ENCODE measurements at places on chromosomes 16 and 17. TPM values are rescaled to one million over a fixed set of nuclear protein-coding genes. Genes with fewer than 3 reads are reported as not detected.

Gene GDPD1
- 1.1 TPM for total RNA-seq

DNA sequence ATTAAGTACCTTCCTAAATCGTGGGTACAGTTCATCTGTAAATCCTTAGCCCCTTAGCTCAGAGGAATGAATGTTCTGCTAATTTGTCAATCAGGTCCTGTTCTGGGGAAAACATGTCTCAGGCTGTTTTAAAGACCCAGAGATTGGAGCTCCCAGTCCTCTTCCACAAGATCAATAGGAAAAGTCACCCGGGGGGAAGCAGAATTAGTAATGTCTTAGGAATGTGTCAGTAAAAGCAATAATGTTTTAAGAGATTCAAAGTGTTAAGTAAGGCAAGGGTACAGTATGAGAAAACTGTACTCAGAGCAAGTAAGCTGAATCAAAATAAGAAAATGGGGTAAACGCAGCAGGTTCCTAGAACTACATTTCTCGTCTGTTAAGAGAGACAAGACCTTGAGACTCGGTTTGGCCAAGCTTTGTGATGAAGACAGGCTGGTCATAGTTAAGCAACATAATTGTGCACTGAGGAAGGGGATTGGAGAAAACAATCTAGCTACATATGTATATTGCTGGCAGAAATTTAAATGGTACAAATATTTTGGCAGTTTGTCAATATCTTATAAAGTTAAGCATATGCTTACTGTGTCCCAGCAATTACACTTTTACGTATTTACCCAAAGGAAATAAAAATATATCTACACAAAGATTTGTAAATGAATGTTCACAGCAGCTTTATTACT, 192.9 kb upstream of the C17orf78 start:
- peak; percentile 34 for DNase-seq

GRCh38 chr16:1984347-1985225, 593 bp downstream of the GFER start:
- no peak for DNase-seq

DNA sequence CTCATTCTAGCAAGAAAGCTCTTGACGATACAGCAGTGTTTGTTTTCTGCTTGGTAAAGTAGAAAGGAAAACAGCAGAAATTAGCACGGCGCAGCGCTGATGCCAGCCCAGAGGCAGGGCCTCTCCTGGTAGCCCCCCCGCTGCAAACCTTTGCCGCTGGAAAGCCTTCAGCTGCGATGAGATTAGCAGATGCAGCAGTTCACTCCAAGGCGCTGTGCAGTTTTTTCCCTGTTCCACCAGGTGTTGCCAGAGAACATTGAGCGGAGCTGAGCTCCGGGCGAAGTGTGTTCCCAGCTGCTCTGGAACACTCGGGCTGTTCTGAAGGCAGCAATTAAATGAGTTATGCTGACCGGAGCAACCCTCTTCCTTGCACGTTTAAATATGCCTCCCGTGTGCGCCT, 72.5 kb downstream of the RBFOX1 start:
- no peak for DNase-seq

- DNase-seq, result no peak
Measured at GRCh38 chr17:750431-751037, 1.5 kb downstream of the GEMIN4 start.

DNA sequence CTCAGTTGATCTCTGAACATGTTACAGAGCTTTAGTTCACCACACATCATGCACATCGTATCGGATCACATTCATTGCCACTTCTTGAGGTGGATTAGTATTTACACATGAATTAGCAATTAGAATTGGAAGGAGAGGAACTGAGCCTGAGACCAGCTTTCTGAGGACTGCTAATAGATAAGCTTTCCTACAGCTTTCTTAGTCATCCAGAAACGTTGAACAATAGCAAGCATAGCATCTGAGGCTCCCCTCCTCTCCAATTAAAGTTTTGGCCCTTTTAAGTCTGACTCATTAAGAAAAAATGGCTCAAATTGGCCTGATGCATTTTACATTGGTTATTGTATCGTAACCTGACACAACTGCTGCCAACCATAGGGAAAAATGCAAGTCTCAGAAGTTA, 1130.4 kb downstream of the CDH8 start:
- no peak for DNase-seq

DNA sequence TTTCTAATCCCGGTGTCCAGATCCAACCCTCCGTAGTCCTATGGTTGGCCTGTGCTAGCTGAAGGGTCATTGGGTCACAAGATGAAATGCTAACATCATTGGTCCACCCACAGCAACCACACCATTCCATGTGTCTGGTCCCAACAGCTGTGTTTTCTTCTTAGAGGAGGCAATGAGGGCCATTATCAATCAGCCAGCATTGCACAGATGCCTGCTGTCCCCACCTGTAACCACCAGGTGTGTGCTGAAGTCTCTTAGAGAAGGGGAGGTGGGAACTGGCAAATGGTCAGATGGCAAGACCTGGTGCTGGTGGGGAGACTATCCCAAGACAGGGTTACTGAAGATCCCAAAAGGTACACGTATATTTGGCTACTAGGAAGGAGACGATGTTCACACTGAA, 37.4 kb downstream of the HIC1 start:
- no peak for DNase-seq

- no peak for DNase-seq
Measured at GRCh38 chr17:19000531-19001325, 3.8 kb downstream of the FAM83G start.

Gene METTL22
- 8.9 TPM for total RNA-seq

DNA sequence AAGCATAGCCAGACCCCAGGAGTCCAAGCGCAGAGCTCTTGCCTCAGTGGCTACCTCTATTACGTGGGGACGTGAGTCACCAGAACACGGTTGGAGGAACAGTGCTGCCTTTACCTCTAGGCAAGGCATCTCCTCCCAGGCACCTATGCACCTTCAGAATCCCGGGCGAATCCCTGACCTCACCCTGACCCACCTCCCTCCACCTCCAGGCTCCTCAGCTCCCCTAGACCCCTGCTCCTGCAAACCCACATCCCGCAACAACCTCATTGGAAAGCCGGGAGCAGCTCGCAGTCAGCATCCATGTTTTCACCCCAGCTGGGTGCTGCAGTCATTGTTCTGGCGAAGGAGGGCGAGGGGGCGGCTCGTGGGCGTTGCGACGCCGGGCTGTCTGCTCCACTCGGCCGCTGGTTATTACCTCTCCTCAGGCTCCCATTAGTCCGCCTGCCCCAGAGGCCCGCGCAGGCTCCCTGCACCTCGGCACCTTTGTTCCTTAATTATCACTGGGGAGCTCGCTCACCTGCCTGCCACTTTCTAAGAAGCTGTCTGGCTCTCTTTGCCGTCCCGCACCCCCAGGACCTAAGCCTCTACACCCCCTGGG, 24.6 kb upstream of the DLX4 start:
- no peak for DNase-seq

- DNase-seq, result no peak
Measured at GRCh38 chr17:65222214-65222738, 85.1 kb downstream of the RGS9 start.

Gene CRHR1
- total RNA-seq, result not detected

Gene ADCY7
- 8.5 TPM for total RNA-seq

GRCh38 chr17:64707050-64707591, 45.0 kb upstream of the SMURF2 start:
- DNase-seq, result peak; percentile 100

Gene KRTAP2-1
- total RNA-seq, result not detected

DNA sequence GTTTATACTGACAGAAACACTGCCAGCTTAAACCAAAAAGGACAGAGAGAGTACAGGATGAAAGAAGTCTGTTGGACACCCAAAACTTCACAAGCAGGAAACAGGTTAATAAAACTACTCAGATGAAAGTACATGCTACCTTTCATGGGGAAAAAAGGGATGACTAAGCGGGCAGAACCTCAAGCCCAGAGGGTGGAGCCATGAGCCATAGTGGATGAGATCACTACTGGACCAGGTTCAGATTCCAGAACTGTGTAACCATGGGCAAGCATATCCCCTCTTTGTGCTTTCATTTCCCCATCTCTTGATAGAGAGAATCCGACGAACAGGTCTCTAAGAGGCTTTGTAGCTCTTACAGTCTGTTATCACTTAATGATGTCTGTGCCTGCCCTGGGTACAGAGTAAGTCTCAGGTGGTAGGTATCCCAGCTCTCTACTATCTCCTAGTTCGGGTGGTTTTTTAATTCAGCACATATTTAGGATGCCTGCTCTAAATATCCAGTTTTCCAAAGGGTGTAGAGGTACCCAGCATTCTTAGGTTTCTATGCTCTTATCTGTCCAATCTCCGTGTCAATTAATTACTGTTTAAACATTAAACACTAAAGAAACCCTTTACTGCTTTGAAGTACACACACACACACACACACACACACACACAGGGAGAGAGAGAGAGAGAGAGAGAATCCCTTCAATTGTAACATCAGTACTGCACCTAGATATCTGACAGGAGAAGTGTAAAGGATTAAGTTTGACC, 206.7 kb downstream of the ZNF423 start:
- no peak for DNase-seq

GRCh38 chr16:80300456-80300855, 240.3 kb upstream of the DYNLRB2 start:
- peak; percentile 30 for DNase-seq

DNA sequence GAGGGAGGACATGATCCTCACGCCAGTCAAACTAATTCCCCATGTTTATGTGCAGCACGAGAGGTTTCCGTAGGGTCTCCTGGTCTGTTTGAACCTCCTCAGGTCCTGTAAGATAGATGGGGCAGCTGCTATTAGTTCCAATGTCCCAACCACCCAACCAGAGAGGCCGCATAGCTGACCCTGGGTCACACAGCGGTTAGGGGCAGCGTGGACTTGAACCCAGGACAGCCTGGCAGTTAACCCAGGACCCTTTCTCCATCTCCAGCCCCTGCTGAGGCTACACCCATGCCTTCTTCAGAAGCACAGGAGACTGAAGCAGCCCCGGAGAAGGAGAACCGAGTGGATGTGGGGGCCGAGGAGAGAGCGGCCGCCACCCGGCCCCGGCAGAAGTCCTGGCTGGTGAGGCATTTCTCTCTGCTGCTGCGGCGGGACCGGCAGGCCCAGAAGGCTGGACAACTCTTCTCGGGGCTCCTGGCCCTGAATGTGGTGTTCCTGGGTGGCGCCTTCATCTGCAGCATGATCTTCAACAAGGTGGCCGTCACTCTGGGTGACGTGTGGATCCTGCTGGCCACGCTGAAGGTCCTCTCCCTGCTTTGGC, 5.5 kb downstream of the OTOP3 start:
- no peak for DNase-seq

DNA sequence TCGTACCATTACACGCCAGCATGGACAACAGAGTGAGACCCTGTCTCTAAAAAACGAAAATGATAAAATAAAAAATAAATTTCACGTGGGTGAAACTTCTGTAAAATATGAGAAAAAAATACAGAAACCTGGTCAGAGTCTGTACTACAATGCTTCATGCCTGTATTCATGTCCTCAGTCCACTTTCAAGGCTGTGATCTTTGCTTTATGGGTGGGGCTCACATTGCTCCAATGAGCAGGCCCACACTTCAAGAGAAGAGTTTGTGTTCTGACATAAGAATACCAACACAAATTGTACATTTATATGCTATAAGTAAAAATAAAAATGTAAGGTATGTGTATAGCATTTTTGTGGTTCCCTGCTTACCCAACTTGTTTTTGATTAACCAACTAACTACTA, 32.2 kb upstream of the ABCA3 start:
- no peak for DNase-seq

DNA sequence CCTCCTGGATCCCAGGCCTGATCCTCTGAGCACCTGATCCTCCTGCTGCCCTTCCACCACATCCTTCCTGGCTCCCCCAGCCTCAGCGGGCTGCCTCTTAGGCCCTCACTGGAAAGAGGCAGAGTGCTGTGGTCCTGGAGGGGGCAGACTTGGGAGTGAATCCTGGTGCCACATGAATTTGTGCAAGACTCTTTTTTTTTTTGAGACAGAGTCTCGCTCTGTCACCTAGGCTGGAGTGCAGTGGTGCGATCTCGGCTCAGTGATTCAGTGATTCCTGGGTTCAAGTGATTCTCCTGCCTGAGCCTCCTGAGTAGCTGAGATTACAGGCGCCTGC, 3.1 kb downstream of the GHDC start:
- DNase-seq, result no peak

DNA sequence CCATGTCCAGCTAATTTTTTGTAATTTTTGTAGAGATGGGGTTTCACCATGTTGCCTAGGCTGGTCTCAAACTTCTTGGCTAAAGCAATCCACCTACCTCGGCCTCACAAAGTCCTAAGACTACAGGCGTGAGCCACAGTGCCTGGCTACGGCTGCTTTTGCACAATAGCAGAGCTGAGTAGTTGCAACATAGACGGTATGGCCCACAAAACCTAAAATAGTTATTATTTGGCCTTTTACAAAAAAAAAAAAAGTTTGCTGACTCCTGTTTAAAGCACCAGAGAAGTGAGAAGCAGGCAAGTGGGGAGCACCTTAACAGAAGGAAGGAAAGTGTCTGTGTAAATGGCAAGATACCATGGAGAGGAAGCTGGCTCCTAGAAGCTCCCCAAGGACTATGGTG, 5.3 kb upstream of the HSF5 start:
- no peak for DNase-seq

DNA sequence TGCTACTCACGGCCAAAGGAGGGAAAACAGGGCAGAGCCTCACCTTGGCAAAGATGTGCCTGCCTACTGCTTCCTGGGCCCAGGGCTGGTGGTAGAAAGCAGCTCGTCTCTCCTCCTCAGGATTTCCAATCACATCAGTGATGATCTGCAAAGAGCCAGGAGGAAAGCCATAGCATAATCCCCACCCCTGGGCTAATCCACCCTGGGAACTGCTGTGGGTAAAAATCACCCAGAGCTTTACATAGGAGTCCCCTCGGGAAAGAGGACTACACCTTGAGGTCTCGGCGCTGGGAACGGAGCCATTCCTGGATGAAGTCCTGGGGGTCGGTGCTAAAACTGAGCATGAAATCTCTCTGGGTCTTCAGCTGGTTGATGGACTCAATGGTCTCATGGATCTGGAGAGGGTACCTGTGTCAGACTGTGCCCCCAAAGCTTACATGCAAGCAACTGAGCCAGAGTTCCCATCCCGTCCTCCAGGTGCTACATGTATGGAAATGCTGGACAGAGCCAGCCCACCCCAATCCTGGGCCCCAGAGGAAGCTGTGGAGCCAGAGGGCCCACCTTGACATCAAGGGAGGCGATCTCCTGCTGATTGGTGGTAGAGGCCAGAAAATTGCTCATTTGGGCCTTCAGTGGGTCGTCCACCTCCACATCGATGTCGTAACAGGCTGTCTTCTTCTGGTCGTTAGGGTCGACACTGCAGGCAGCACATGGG, 5.7 kb upstream of the FTSJ3 start:
- DNase-seq, result no peak

DNA sequence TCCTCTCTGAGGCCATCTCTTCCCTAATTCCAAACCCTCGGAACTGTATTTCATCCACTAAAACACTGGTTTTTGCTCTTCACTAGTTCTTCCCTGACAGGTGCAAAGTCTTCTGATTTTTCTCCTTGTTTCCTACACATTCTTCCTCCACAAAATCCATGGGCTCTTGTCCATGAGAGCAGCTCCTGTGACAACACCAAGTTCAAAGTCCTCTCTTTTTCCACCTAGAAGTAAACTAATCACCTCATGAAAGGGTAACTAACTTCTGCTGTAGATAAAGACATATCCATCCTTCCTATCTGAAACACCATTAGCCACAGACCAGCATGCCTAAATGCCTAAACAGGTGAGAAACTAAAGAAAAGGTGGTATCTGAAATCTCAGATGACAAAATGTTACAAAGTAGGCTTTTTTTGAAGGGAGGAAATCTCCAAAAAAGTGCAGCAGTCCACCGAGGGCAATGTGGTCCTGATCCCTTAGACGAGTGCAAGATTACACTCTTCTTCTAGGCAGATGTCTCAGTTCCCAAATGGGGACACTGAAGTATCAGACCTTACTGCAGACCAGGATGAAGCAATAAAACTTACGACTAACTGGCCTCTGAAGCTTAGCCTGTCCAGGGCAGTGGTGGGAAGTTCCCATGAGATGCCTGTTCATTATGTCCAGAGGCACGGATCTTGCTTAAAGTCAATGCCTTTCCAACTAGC, 2.8 kb downstream of the PIP4K2B start:
- no peak for DNase-seq

Gene CRYM
- not detected for total RNA-seq

Measured in dermis microvascular lymphatic vessel endothelial cell (primary cell).